ENCODE measurements at places on chromosomes 7 and 10. TPM values are rescaled to one million over a fixed set of nuclear protein-coding genes. Genes with fewer than 3 reads are reported as not detected.

GRCh38 chr10:43235070-43235900 lies 31.6 kb downstream of the RASGEF1A start:
- peak; percentile 32 for DNase-seq

DNA sequence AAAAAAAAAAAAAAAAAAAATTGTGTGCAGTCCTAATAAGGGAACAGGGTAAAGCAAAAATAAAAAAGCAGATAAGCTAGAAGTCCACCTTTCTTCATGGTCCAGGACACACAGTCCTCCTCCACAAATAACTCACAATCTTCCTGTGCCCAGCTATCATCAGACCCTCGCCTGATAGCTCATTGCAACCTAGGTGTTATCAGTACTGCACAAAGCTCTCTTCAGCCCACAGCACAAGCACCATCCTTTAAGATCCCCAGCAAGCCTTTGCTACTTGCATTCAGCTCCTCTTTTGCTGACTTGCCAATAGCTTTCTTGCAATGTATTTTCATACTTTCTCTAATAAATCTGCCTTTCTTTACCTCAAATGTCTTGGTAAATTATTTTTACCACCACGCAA lies 5.0 kb downstream of the NDUFA5 start:
- DNase-seq = no peak

- DNase-seq = no peak
Observed at GRCh38 chr7:66205741-66206090, 582 bp downstream of the TPST1 start.

GRCh38 chr10:1643161-1643907 lies 94.0 kb downstream of the ADARB2 start:
- DNase-seq = no peak

DNA sequence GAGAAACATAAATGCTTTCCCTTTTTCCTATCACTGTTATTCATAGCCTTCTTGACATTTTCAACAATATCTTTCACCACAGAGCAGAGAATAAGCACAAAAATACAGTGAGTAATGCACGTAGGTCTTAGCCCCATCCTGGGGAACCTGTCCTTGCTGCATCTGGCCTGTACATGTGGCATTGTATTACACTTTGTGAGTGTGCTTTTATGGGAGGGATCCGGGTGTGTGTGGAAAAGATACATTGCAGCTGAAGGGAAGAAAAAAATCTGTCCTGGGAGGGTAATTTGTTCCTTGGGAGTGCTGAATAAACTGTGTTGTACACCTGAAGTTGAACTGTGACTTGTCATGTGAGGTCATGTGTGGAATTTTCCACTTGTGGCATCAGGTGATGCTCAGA lies 422.7 kb upstream of the LRGUK start:
- DNase-seq = no peak

GRCh38 chr10:17645621-17646345 lies 1.8 kb downstream of the STAM start:
- DNase-seq = no peak

ATE1 gene
- total RNA-seq = 38.5 TPM

IFRD1 gene
- total RNA-seq = 92.8 TPM

SHH gene
- total RNA-seq = 16.7 TPM
